Esophagus mucosa (tissue), 1 donor: ENCODE measurements at places on chromosomes 16 and 17.

GRCh38 chr16:81551821-81552304 is 107.3 kb downstream of the CMIP start:
- no peak for ATAC-seq

GRCh38 chr17:54270499-54270898 is 447.8 kb downstream of the KIF2B start:
- no peak for ATAC-seq

DNA sequence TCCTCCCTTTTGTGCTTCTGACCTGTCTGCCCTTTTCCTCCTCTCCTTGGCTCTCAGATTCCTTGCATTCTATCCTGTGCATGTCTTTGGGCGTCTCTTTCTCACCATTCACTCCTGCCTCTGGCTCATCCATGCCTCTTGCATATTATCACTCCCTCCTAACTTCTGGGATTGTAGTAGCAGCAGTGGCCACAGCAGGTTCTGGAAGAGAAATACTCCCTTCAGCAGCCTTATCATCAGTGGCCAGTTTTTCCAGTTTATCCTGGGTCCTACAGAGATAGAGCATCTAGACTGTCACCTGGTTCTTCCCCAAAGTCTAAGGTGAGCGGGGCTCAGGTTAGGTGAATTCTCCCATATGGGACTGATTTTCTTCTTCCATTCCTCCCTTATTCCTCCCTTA is 354.0 kb upstream of the CCL2 start:
- no peak for ATAC-seq

DNA sequence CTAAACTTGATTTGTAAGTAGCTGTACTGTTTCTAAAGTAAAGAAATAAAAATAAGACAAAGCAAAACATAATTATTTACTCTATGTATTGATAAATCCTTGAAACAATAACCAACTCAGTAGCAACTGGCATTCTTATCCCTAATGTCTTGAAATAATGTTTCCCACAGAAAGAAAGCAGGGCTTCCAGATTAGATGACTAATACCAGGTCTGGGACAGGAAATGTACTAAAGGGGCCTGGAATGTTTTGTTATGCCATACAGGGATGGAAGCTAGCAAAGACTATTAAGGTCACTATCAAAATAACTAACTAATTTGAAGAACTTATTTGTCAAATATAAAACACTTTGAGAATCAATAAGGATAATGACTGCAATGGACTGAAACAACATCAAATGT is 82.1 kb downstream of the CFDP1 start:
- ATAC-seq, result no peak

GRCh38 chr16:35636480-35637230 is 2177.2 kb downstream of the TP53TG3F start:
- ATAC-seq, result no peak

- ATAC-seq, result no peak
These were observed 492.2 kb downstream of the KCNJ2 start for GRCh38 chr17:70661342-70662222.

GRCh38 chr17:29124135-29124924 is 55.9 kb downstream of the MYO18A start:
- ATAC-seq, result peak; percentile 66

DNA sequence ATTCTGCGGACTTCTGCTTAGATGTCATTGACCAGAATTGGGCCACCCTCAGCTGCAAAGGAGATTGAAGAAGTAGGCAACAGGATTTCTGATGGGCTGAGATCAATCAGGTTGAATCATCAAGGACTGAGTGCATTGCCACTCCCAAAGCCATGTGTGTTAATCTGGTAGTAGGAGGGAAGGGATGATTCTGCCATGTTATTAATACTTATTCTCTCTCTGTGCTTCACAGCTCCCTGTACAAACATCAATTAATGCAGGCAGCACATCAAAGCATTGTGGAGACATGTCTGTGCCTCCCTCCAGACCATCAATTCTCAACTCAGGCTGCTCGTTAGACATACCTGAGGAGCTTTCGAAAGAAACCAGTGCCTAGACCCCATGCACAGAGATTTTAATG is 11.6 kb downstream of the LRRC3C start:
- ATAC-seq, result no peak

GRCh38 chr16:53950677-53951076 is 246.7 kb downstream of the FTO start:
- no peak for ATAC-seq

- peak; percentile 98 for ATAC-seq
These were observed 544.5 kb upstream of the CDH11 start for GRCh38 chr16:65666132-65666941.

GRCh38 chr16:12661656-12662172 is 142.0 kb downstream of the CPPED1 start:
- no peak for ATAC-seq

- no peak for ATAC-seq
These were observed 236.1 kb downstream of the GRIN2A start for GRCh38 chr16:9946022-9946720.

GRCh38 chr16:87576171-87576570 is 26.1 kb upstream of the JPH3 start:
- ATAC-seq, result no peak

DNA sequence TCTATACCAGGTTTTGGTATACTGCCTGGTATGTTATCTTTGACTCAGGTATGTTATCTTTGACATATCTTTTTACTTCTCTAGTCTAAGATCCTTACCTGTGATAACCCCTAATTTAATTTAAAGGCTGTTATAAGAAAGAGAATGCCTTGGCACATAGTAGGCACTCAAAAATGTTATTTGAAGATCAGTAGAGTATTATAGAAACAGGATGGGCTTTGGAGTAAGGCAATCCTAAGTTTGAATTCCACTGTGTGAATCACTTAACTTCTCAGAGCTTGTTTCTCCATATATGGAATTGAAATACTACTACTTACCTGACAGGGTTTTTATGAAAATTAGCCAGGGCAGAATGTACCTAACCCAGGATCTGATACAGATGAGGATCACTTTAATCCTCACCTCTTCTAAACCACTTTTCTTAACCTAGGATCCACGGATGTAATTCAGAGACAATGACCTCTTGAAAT is 1.2 kb downstream of the BRIP1 start:
- peak; percentile 52 for ATAC-seq

- no peak for ATAC-seq
These were observed 20.1 kb downstream of the LPCAT2 start for GRCh38 chr16:55529018-55529417.
